GM03348 (cell line): ENCODE measurements at places on chromosomes 3 and 15.

- DNase-seq: no peak
These were observed 190.8 kb downstream of the ADAMTSL3 start for GRCh38 chr15:83844742-83845141.

GRCh38 chr3:122687298-122687697, 6.7 kb downstream of the PARP14 start:
- DNase-seq: no peak

GRCh38 chr3:189849262-189849661, 218.1 kb downstream of the TP63 start:
- no peak for DNase-seq

GRCh38 chr3:164458986-164459385, 619.3 kb downstream of the SI start:
- no peak for DNase-seq

DNA sequence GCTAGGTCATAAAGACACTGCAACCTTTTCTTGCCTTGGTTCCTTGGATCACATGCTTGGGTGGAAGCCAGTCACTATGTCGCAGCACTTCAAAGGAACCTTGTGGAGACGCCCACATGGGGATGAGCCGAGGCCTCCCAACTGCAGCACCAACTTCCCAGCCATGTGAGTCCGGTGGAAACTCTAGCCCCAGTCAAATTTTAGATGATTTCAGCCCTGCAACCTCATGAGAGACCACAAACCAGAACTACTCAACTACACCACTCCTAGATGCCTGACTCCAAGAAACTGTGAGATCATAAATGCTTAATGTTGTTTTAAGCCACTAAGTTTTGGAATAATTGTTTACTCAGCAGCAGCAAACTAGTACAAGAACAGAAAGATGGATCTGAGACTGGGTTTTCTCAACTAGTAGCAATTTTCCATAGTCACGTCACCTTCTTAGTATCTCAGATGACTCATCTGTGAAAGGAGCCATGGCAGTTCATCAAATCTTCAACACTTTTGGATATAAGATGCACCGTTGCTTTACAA, 86.5 kb downstream of the MB21D2 start:
- peak; percentile 60 for DNase-seq
